ENCODE measurements at places on chromosomes 5 and 9.

DNA sequence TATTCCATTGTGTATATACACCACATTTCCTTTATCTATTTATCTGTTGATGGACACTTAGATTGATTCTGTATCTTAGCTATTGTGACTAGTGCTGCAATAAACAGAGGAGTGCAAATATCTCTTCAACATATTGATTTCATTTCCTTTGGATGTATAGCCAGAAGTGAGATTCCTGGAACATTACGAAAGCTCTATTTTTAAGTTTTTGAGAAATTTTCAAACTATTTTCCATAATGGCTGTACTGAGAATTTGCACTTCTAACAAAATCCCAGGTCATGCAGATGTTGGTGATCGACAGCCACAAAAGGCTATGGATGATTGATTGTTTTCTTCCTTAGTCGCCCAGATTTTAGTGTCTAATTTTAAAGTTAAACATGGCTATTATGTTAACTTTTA, 132.7 kb upstream of the MTAP start:
- DNase-seq, result no peak

DNA sequence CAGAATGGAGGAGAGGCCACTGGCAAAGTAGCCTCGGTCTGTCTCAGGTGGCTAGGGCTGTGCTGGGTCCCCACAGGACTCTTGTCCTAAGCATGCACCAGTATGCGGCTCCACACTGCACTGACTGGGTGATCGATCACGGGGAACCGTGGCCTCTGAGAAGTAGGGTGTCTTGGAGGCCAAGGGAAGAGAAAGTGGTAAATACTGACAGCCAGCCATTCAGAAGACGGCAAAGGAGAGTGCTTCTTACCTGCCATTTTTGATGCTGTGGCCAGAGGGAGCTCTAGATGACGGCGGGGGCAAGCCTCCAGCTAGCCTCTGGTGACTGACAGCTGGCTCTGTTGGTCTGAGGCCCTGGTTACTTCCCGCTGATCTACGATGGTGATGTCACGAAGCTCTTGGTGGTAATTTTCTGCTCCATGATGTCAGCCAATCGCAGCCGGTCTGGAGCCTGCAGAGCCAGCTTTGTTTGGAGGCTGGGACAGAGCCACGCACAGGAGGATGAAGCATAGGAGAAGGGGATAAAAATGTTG, 40.4 kb upstream of the GADD45G start:
- no peak for DNase-seq

DNA sequence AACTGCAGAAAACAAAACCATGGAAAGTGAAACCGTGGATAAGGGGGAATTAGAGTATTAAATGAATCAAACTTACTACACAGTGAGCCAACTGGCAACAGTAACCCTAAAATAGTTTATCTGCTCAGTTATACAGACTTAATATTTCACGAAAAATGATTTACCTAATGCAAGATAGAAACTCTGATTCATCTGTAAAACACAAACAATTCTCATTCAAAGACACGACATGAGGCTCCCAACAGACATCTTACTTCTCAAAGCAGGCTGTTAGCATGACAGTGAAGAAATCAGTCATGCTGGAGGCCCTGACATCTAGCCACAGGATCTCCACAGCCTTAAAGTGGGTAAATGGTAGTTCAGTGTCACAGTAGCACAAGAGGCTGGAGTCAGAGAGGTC, 131.2 kb downstream of the FBN2 start:
- DNase-seq, result no peak

- DNase-seq, result no peak
These were observed 814 bp downstream of the CCDC125 start for GRCh38 chr5:69331528-69332445.

- no peak for DNase-seq
These were observed 72.8 kb downstream of the MED27 start for GRCh38 chr9:132006677-132007370.

DNA sequence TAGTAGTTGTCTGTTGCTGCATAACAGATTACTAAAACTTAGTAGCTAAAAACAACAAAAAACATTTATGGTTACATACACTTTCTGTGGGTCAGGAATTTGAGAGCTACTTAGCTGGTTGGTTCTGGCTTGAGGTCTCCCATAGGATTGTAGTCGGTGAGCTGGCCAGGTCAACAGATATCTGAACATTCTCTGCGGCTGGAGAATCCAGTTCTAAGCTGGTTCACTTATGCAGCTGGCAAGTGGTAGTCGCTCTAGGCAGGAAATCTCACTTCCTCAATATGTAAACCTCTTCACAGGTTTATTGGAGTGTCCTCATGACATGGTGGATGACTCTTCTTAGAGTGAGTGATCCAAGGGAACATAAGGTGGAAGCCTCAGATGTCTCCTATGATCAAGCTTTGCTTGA, 65.7 kb upstream of the TNFAIP8 start:
- no peak for DNase-seq

DNA sequence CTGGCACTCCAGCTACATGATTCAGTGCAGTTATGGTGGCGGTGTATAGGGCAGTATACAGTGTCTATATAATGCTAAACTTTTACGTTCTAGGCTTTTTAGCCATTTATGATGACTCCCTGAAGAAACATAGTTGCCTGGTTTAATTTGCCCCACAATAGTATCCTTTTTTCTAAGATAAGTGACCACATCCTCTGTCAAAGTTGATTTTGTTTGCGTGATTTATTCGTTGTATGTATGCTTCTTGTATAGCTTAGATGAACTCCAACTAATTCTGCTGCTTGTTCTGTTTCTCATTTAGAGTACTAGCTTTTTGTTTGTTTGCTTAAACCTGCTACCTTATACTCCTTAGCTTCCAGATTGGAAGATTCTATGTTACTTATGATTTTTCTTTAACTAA, 83.6 kb downstream of the ERMP1 start:
- no peak for DNase-seq

- DNase-seq, result no peak
These were observed 602.7 kb upstream of the ZNF608 start for GRCh38 chr5:125348936-125349831.

DNA sequence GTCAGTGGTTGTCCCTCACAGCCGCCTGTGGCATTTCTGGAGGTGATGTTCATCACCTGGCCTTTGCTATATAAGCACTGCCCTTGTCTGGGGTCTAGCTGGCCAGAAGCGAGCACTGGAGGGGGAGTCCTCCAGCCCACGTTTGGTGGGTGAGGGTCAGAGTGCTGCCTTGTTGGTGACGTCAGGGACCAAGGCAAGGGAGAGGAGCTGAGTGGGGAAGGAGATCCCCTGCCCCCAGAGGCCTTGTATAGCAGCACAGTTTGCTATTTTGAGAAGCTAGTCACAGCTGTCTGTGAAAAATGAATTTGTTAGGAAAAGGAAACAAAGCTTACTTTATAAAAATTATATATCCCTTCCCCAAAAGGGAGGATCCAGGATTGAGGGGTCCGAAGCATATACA, 49.8 kb downstream of the SYK start:
- no peak for DNase-seq

DNA sequence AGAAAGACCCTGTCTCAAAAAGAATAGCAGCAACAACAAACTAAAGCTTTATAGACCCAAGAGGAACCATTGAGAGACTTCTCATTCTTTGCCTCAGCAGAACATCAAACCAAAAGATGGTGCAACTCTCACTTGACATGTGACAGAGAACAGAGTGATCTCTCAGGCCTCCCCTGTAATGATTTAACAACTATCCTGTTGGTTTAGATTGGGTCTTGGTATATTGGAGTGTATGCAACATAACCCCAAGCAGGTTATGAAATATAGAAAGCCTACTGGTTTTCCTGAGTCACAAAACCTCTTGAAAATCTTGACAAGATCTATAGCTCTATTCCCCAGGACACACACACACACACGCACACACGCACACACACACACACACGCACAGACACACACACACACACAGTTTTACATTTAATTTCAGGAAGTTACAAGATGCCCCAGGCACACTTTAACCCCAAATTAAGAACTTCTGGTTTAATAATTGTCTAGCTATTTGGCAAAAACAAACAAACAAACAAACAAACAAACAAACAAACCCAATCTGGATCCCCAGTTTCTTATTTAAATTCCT, 6.5 kb upstream of the FGF1 start:
- no peak for DNase-seq

- no peak for DNase-seq
These were observed 14.0 kb downstream of the BNIP1 start for GRCh38 chr5:173158366-173158765.

GRCh38 chr9:75152416-75152815, 64.1 kb downstream of the OSTF1 start:
- DNase-seq, result no peak

- no peak for DNase-seq
These were observed 194.0 kb downstream of the CRB2 start for GRCh38 chr9:123550012-123550411.

GRCh38 chr9:131709771-131710431, 30.0 kb downstream of the RAPGEF1 start:
- no peak for DNase-seq

DNA sequence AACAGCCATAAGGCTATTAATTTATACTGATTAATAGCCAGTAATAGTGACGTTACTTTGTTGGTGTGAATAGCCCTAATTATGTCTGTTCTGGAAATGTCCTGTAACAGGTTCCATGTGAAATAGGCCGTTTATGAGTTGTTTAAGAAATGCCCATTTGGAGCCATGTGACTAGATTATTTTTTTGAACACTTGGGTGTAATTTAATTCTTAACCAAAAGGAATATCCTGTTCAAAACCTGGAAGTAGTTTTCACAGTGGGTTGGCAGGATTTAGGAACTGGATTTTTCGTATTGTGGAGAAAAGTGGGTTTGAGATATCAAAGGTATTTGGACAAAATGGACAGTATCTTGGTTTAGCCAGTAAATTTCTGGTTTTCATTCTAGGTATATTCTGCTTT, 1.3 kb downstream of the TENT2 start:
- DNase-seq, result no peak

GRCh38 chr9:127707766-127708165, 978 bp downstream of the CFAP157 start:
- DNase-seq, result no peak

DNA sequence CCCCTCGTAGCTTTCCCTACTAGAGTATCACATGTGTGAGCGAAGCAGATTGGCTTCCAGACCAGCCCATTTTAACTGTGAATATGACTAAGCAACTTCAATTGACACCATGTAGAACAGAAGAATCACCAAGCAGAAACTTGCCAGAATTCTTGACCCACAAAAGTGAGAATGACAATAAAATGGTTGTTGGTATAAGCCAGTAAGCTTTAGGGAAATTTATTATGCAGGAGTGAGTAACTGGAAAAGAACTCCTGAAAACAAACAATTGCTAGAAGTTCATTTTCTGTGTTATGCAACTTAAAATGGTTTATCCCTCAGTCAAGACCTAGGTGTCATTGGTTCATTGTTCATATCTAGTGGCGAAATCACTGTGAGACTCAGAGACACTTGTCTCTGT, 303.1 kb downstream of the DMRT2 start:
- DNase-seq, result no peak

- no peak for DNase-seq
These were observed 78.3 kb upstream of the SEMA6A start for GRCh38 chr5:116652903-116653302.

DNA sequence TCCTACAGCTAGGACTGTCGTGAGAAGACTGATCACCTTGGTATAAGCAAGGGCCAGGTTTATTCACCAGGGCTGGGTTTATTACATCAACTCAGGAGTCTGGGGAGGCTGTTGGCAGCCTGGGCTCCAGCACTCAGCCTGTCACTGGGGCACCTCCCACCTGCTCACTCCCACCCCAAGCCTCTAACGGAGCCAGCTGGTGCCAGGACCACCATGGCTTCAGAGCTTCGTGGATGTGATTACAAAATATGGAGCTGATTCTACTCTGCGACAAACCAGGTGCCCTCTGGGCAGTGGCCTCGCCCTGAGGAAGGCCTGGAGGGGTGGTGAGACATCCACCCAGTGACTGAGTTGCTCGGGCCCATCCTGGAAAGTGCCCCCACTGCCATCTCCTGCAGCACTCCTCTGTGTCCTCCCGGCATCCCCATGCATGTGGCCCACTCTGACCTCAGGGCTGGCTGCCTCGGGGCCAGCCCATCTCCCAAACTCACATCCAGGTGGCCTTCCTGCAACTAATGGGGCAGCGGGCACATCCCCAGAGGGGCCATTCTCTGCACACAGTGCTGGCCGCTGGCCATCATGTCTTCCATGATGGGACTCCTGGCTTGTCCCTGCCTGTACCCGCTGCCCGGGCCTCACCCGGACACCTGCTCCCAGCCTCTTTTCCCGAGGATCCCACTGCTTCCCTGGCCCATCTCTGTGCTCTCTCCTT, 49.6 kb downstream of the SECISBP2 start:
- no peak for DNase-seq

DNA sequence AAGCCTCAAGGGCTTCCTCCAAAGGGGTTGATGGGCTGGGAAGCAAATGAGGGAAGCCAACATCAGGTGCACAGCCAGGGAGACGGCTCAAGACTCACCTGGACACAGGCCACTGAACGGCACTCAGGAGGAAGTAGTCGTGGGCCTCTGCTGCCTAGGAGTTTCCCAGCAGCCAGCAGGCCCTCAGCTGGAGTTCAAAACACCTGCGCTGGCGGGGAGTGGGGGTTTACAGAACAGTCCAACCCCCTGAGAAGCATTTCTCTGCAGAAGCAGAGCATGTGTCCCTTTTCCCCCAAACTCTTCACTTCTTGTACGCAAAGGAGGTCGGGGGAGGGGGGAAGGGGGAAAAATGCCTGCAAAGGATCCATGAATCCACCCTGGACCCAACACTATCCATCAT, 2.3 kb downstream of the WHRN start:
- DNase-seq, result no peak

GRCh38 chr5:170336065-170336464, 38.5 kb upstream of the LCP2 start:
- no peak for DNase-seq

DNA sequence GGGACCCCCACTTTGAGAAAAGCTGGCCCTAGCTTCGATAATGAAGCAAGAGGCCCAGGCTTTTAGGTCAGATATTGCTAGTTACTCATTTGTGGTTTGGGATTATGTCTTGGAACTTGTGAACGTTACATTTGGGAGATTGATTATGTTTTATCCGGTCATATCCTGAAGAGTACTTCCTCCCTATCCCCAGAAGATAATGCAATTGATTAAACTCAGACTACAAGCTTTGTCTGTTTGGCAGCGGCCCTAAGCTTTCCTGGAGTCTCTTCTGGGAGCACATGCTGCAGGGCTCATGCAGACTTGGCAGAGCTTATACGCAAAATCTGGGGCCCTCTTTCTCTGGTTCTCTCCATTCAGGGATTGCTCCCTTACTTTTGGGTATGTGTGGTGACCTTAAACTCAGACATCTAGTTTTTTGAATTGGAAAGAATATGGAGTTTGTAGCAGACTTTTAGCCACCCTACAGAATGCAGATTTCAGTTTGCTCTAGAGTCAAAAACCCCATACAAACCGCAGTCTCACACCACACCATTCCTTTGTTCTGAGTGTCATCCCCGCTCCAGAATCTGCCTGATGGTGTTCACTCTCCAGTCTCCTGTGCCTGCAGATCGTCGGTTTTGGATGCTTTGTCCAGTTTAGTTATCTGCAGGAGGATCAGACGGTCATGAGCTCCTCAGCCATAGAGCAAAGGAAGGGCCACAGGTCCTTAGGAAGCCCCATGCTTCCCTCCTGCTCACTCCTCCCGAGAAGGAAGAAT, 449.5 kb upstream of the TRPC7 start:
- no peak for DNase-seq

- no peak for DNase-seq
These were observed 16.2 kb upstream of the TNIP1 start for GRCh38 chr5:151097061-151097460.
